ENCODE measurements at places on chromosomes 11 and 22. TPM values are rescaled to one million over a fixed set of nuclear protein-coding genes. Genes with fewer than 3 reads are reported as not detected.

OR8G1 gene
- total RNA-seq = not detected

OR56B4 gene
- total RNA-seq = not detected

PLA2G3 gene
- not detected for total RNA-seq

SLC25A17 gene
- total RNA-seq = 11.3 TPM

ISX gene
- not detected for total RNA-seq

SCGB2A2 gene
- not detected for total RNA-seq

SMTNL1 gene
- not detected for total RNA-seq

OR51E1 gene
- not detected for total RNA-seq

HEPHL1 gene
- not detected for total RNA-seq

POTEH gene
- total RNA-seq = not detected

SMIM35 gene
- not detected for total RNA-seq

MGAT3 gene
- 1.3 TPM for total RNA-seq

ASPHD2 gene
- 2.5 TPM for total RNA-seq

MEI1 gene
- total RNA-seq = 1.7 TPM

LMO2 gene
- 8.2 TPM for total RNA-seq

CABP7 gene
- not detected for total RNA-seq

LARGE2 gene
- not detected for total RNA-seq

DMC1 gene
- total RNA-seq = 4.2 TPM

All from regular cardiac myocyte (primary cell).